Uterus (tissue), 4 donors: ENCODE measurements at places on chromosomes 6 and 20. TPM values are rescaled to one million over a fixed set of nuclear protein-coding genes. Genes with fewer than 3 reads are reported as not detected.

DNA sequence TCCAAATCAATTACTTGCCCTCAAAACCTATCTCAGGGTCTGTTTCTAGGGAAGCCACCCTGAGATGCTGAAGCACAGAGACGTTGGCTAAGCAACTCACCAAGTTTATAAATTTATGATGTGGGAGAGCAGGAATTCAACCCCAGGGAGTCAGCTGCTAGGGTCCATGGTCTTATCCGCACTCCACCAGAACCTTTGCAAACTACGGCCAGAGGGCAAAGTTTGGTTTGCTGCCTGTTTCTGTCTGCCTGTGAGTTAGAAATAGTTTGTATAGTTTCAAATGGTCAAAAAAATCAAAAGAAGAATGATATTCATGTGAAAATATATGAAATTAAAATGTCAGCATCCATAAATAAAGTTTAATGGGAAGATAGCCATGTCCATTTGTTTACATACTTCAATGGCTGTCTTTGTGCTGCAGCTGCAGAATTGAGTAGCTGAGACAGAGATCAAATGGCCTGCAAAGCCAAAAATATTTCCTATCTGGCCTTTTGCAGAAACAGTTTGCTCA is 83.7 kb upstream of the ZFP64 start:
- DNase-seq: no peak

ATP6V1G2 gene
- 1.6 TPM for total RNA-seq

- DNase-seq: no peak
These were observed 257.7 kb downstream of the FARS2 start for GRCh38 chr6:5518936-5519491.

- DNase-seq: no peak
These were observed 15.3 kb upstream of the NKAIN2 start for GRCh38 chr6:123788319-123788718.

HTR1E gene
- not detected for total RNA-seq

DNA sequence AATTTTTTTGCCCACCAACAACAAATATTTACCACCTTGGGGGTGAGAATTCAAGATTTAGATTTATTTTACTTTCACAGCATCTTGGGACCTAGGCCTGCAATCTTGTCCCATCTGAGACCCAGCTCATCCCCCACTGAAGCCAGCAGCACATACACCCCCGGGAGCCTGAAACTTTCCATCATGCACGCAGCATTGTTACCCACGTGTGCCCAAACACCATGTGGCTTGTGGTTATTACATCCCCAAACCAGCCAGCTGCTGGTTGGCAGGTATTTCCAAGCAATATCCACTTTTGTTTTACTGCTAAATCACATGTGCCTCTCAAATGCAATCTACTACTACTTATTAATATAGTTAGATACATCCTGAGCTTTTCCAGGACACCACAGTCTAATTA is 149.3 kb upstream of the NT5E start:
- DNase-seq: no peak

DYNLT2 gene
- 3.0 TPM for total RNA-seq

GRCh38 chr6:161137839-161138542 is 135.9 kb downstream of the AGPAT4 start:
- no peak for DNase-seq

DNA sequence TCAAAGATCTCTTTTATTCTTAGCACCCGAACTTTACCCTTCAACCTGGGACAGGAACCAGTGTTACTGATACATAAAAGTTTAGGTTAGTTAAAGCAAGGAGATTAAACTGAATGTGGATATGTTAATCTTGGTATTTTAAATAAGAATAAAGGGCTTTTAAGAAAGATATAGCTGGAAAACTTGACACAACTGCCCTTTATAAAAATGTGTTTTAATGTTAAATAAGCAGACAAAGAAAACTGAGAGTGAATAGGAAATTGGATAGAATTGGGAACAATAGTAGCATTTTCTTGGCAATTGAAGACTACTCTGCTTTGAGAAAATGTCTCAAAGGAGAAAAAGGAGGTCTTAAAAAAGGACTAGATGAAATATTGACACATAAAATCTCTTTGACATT is 45.9 kb upstream of the CRISP1 start:
- no peak for DNase-seq

DNA sequence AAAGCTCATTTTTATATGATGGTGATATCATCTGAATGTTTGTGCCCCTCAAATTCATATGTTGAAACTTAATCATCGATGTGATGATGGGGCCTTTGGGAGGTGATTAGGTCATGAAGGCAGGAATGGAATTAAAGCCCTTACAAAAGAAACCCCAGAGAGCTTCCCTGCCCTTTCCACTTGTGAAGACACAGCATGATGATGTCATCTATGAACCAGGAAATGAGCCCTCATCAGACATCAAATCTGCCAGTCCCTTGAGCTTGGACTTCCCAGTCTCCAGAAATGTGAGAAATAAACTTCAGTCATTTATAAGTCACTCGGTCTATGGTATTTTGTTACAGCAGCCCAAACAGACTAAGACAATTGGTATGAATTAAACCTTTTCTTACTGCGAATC is 153.1 kb downstream of the MYB start:
- no peak for DNase-seq

GRCh38 chr6:82959385-82959941 is 106.2 kb downstream of the UBE3D start:
- DNase-seq: no peak

- no peak for DNase-seq
These were observed 6.0 kb upstream of the NPBWR2 start for GRCh38 chr20:64113444-64113775.

DNA sequence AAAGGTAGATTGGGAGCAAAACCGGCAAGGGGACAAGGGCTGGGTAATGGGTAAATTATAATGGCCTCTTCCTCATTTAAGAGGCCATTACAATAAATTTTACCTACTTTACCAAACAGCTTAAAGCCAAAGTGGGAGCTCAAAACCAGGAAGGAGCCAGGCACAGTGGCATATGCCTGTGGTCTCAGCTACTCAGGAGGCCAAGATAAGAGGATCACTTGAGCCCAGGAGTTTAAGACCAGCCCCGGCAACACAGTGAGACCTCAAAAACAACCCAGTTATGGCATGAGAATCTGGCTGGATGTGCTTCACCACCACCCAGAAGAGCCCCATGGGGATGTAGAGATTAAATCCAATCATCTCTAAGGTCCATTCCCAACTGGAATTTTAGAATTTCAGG is 52.9 kb upstream of the TAF8 start:
- DNase-seq: no peak

DNA sequence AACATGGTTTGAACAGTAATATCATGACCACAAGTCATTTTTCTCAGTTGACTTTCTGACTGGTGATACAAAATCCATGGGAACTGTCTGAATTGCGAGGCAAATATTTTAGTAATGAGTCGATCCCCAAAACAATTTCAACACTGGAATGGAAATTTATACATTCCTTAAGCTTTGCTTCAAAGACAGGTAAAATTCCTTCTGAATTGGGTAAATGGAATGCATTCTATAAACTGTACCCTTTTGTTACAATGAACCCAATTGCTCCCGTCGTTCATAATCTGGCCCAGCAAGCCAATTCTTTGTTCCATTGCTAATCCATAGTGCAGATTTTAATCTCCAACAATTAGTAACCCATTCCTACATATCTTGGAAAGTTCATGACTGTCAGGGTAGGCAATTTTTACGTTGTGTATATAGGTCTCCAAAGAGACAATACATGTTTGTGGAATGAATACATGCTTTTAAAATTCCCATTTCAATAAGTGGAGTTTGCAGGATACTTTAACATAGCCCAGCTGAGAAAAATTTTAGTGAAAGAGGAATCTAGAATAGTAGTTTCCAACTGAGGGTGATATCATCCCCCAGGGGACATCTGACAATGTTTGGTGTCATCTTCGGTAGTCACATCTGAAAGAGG is 32.7 kb downstream of the CYP24A1 start:
- DNase-seq: no peak

GRCh38 chr6:121436960-121437850 is 1.8 kb downstream of the GJA1 start:
- DNase-seq: peak; percentile 53

GRCh38 chr6:75566137-75566767 is 35.4 kb upstream of the SENP6 start:
- DNase-seq: no peak

- DNase-seq: no peak
These were observed 538.4 kb upstream of the NRSN1 start for GRCh38 chr6:23587582-23587981.

- no peak for DNase-seq
These were observed 114.4 kb upstream of the COL21A1 start for GRCh38 chr6:56361812-56362211.

GRCh38 chr6:12297363-12298016 is 7.3 kb downstream of the EDN1 start:
- DNase-seq: no peak

GLP1R gene
- not detected for total RNA-seq

DNA sequence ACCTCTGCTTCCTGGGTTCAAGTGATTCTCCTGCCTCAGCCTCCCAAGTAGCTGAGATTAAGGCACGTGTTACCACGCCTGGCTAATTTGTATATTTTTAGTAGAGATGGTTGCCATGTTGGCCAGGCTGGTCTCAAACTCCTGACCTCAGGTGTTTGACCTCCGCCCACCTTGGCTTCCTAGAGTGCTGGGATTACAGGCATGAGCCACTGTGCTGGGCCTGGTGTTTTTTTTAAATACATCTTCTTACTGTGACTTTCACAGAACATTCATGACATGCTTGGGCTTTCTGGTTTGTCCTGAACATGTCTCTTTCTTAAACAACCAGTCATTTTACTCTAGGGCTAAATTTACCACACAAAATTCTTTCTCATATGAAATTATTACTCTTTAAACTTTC is 34.7 kb upstream of the FAM8A1 start:
- DNase-seq: no peak

DNA sequence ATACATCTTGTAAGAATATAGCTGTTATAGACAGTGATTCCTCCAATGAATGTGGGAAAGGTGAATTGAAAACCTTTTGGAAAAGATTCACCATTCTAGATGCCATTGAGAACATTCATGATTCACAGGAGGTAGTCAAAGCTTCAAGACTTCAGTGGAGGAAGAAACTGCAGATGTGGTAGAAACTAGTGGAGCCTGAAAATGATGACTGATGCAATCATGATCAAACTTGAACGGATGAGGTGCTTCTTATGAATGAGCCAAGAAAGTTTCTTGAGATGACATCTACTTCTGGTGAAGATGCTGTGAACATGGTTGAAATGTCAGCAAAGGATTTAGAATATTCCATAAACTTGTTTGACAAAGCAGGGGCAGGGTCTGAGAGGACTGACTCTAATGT is 66.7 kb upstream of the C6orf118 start:
- DNase-seq: no peak

DNA sequence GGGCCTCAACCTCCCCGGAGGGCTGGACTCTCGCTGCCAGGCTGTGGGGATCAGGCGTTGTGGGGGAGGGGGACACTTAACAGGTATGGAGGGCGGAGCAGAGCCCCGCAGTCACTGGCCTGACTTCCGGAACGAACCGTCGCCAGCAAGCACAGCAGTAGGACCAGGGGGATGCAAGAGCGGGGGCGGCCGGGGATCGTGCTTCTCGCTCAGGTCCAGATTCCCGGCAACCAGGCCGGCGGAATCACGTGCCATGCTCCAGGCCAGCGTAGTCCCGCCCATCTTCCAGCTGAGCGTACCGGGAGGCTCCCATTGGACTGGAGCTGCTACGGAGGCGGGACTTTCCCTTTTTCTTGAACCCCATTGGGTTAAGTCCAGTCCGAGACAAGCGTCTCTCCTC is 10.0 kb upstream of the POU5F1 start:
- DNase-seq: peak; percentile 66

GRCh38 chr6:147806697-147807096 is 298.2 kb downstream of the SAMD5 start:
- DNase-seq: no peak

DNA sequence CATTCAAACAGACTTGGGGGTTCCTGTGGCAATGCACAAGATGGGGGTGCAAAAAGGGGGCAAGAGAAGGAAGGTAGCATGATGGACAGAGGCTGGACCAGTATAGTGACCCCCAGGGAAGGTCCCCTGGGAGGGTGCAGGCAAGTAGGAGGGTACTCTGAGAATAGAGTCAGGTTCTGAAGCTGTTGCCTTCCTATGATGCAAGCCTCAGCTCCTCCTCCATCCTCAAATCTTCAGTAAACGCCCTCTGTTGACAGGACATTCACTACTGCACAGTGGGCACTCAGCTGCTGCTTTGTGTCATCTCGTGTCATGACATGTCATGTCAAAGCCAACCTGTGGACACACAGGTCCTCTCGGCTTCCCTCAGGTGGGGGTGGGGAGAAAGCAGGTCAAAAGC is 5.8 kb upstream of the SDCBP2 start:
- no peak for DNase-seq

- DNase-seq: no peak
These were observed 72.3 kb upstream of the NCOA3 start for GRCh38 chr20:47429409-47429808.

DNA sequence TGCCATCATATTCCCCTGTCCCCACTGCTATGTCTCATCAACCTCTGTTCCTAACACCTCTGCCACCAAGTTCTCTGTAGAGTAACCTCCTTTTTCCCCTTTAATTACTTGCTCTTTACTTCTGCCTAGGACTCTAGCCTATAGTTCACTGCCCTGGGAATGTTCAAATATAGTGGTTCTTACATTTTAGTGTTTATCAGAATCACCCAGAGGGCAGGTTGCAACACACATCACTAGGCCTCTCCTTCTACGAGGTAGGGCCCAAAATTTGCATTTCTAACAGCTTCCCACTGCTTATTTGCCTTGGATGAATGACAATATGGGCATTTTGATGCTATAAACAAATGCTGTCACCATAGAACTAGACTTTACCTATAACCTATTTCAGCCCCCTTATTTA is 23.1 kb upstream of the C6orf141 start:
- DNase-seq: no peak

LSM14B gene
- total RNA-seq: 38.2 TPM

- DNase-seq: no peak
These were observed 3.7 kb downstream of the KCNK5 start for GRCh38 chr6:39225543-39225942.

DNA sequence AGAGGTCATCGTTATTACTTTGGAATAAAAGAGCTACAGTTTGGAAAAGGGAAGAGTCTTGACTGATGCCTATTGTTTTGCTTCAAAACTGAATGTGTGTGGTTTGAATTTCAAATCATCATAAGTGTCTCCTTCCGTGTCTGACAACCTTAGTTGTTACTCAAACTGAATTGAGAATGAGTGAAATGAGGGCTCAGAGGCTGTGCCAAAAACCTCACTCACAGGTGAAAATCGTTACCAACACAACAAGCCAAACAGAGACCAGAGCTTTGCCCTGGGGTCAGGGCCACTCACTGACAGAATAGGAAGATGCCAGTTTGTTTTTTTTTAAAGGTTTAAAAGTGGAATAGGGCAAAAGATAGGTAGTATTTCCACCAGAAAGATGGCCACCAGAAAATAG is 15.2 kb upstream of the SIRT5 start:
- DNase-seq: no peak

GRCh38 chr6:125797886-125798444 is 7.2 kb downstream of the NCOA7 start:
- no peak for DNase-seq
